ENCODE measurements at places on chromosomes 2 and 18. TPM values are rescaled to one million over a fixed set of nuclear protein-coding genes. Genes with fewer than 3 reads are reported as not detected.

KCNG2 gene
- total RNA-seq, result not detected

GBX2 gene
- 3.0 TPM for total RNA-seq

ALLC gene
- total RNA-seq, result not detected

MC5R gene
- total RNA-seq, result not detected

KCNIP3 gene
- total RNA-seq, result 1.5 TPM

CIB4 gene
- total RNA-seq, result 0.50 TPM

MREG gene
- 5.6 TPM for total RNA-seq

MPPE1 gene
- 18.3 TPM for total RNA-seq

KRTCAP3 gene
- 0.39 TPM for total RNA-seq

DPYSL5 gene
- total RNA-seq, result 3.7 TPM

EVA1A gene
- 11.4 TPM for total RNA-seq

SERPINB11 gene
- total RNA-seq, result 0.17 TPM

QPCT gene
- total RNA-seq, result 21.2 TPM

ZBTB7C gene
- total RNA-seq, result 0.33 TPM

SCN1A gene
- total RNA-seq, result not detected

NEUROD1 gene
- total RNA-seq, result not detected

MTCL1 gene
- total RNA-seq, result 63.1 TPM

EN1 gene
- 0.87 TPM for total RNA-seq

SLC23A3 gene
- 0.48 TPM for total RNA-seq

RBMS1 gene
- 58.3 TPM for total RNA-seq

RSAD2 gene
- 0.13 TPM for total RNA-seq

YES1 gene
- total RNA-seq, result 21.9 TPM

ATP8B1 gene
- total RNA-seq, result 6.2 TPM

PPP4R1 gene
- 40.4 TPM for total RNA-seq

WDR33 gene
- 20.9 TPM for total RNA-seq

ALK gene
- total RNA-seq, result not detected

POTEC gene
- not detected for total RNA-seq

RFTN2 gene
- not detected for total RNA-seq

ADAM23 gene
- total RNA-seq, result 9.6 TPM

RFX8 gene
- not detected for total RNA-seq

SIGLEC15 gene
- total RNA-seq, result not detected

VSNL1 gene
- total RNA-seq, result not detected

EFHD1 gene
- total RNA-seq, result 3.6 TPM

FOXD4L1 gene
- total RNA-seq, result 0.24 TPM

GPR39 gene
- 9.0 TPM for total RNA-seq

GAL3ST2 gene
- total RNA-seq, result 0.13 TPM

SAG gene
- not detected for total RNA-seq

TMEM200C gene
- total RNA-seq, result not detected

SCYGR4 gene
- not detected for total RNA-seq
